ENCODE measurements at places on chromosomes 1 and 21.

GRCh38 chr1:207288315-207288714, 33.2 kb upstream of the CD55 start:
- no peak for DNase-seq

DNA sequence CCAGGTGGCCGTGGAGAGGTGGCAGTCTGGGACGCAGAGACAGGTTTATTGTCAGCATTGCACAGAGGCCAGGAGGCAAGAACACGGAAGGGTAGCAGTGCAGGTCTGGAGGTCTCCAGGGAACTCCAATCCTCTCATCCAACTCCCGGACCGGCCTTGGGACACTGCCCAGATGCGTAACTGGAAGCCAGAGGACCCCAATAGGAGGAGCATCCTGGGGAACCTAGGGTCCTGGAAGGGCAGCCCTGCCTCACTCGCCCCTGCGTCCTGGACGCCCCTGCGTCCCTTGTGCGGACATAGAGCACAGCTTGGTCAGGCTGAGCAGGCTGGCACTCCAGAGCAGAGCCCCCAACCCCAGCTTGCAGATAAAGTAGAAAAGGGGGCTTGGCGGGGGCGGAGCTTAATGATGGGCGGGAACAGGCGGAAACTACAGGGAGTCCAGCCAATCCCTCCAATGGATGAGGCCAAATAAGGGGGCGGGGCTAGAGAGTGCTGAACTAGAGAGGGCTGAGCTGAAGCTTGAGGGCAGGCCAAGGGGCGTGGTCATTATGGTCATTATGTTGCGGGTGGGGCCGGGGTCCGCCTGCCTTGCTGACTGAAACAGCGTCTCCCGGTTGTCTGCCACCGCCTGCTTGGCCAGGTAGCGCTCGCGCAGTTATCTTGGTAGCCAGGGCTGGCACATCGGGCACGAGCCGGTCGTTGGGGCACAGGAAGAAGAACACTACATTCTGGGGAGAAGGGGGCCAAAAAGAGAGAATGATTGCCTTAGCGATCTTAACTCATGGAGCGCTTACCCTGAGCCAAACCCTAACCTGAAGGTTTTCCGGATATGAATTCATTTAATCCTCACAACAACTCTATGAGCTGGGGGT, 3.7 kb upstream of the ARHGEF19 start:
- DNase-seq: peak; percentile 92

GRCh38 chr1:113935970-113936369, 6.8 kb downstream of the HIPK1 start:
- DNase-seq: no peak

GRCh38 chr1:238474263-238474662, 583.5 kb upstream of the ZP4 start:
- DNase-seq: no peak

GRCh38 chr21:41598561-41599431, 90.8 kb upstream of the TMPRSS2 start:
- no peak for DNase-seq

DNA sequence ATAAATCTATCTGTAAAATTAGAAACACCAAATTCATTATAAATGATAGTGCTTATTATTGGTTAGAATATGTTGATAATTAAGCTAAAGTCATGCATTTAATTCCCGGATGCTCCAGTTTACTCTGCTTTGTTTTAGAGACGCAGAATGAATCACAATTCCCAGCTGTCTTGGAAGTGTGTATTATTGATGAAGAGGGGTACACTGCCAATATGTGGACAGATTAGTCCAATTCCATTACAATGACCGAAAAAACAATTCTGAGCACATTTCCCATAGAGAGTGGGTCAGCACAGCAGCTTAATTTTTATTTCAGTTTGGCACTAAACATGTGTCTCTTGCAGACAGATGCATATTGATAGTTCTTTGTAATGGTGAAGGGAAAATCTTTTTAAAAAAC, 146.7 kb downstream of the KCNT2 start:
- DNase-seq: no peak

DNA sequence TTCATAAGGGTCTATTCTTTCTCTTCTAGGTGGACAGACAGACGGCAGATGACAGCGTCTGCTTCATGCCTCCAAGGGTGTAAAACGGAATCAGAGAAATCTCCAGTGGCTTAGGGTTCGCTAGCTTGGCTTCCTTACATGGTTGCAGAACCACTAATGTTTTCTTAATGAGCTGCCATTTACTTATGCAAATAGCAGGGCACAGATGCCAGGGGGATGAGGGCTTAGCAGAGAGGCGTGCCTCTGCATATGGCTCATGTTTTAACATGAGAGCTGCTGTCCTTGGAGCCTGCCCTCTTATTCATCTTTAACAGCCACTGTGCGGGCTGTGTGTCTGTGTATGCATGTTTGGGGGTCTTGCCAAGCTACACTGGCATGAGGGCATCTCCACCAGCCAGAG, 119.6 kb downstream of the IER5 start:
- DNase-seq: no peak

GRCh38 chr1:231666937-231667608, 40.5 kb downstream of the DISC1 start:
- no peak for DNase-seq

DNA sequence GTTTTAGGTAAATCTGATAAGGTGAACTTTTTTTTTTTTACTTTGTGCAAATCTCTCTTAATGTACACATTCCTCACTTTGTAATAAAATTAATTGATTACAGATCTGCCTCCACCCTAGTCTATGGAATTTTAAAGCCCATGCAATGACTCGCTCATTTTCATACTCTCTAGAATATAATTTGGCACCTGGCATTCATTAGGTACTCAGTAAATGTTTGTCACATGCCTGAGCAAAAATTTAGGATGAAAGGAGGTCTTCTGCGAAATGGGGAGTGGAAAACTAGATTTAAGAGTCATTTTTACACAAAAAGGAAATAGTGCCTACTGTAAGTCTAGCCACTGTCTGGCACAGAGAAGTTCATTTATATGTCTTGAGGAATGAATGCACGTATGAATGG, 350.1 kb downstream of the DPYD start:
- no peak for DNase-seq

- no peak for DNase-seq
These were observed 37.9 kb downstream of the ACOT7 start for GRCh38 chr1:6355621-6356020.

GRCh38 chr21:45279446-45280177, 8.1 kb downstream of the POFUT2 start:
- DNase-seq: no peak

DNA sequence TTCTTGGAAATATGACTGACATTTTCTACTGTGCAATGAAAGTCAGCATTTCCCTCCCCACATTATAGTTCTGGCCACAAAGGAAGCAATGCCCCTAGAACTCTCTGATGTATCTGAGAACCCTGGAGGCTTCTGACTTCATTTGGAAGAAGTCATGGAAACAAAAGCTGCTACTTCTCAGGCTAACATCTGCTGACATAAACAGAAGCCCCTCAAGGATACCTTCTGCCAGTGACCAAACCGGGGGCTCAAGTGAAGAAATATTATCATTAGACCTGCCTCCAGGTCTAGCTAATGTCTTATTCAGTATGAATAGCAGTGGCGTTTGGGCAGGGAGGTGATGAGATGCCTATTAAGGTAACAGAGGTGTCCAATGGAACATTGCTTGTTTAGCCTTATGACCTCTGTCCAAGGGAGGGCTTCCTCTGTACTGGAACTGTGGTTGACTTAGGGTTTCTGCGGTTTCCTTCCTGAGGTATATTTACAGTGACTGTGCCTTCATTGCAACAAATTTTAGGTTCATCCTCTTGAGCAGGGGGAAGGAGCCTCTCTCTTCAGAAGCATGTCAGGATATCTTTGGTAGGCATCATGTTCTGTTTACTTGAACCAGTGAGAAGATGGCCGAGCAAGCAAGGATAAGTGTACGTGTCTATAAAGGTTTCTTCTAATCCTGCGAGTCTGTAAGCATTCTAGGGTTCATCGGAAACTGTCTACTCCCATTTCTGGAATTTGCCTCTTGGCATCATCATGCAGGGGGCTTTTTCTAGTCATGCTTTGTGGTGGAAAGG, 161.7 kb downstream of the PBX1 start:
- DNase-seq: no peak

DNA sequence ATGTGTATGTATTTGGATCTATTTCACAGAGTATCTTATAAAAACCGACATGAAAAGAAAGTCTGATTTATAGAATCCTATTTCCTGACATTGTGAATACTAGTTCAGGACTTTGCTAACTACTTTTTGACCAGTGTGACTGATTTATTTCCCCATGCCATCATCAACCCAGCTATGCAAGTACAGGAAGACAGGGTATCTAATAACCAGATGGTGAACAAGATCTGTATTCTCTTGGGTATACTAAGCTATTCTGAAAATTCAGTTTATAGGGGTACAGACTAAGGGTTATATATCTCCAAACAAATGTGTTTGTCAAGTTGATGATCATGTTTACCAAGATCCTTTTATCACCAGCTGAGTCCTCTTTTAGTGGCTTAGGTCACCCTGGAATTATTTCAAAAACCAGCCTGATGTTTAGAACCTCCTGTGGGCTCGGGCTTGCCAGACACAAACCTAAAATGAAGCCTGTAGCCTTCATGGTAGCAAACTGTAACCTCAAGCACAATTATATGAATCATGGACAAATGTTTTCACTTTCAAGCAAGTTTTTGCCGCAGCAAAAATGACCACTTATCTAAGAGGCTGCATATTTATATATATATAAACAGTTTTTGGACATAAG, 185.1 kb downstream of the FGGY start:
- no peak for DNase-seq

DNA sequence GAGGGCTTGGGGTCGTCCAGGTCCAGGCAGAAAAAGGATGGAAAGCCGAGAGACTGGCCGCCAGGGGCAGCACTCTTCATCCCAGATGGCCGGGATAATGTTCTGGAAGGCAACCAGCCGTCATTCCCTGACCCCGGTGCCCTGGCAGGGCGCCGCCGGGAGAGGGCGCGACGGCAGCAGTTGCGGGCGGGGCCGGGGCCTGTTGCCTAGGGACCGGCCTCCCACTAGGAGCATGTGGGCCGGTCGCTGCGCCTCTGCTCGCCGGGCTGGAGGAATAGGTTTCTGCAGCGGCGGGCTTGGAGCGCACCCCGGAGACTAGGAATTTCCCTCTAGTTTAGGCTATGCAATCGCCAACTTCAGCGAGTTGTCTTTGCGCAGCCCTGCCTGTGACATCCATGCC, 11.0 kb downstream of the DMRTB1 start:
- DNase-seq: no peak

GRCh38 chr1:240455228-240455821, 156.6 kb downstream of the GREM2 start:
- no peak for DNase-seq

GRCh38 chr1:212453156-212453857, 20.6 kb downstream of the NENF start:
- no peak for DNase-seq

GRCh38 chr1:183100361-183100974, 77.2 kb downstream of the LAMC1 start:
- no peak for DNase-seq

- no peak for DNase-seq
These were observed 21.9 kb upstream of the ERO1B start for GRCh38 chr1:236303675-236304074.

- peak; percentile 17 for DNase-seq
These were observed 17.3 kb downstream of the CA6 start for GRCh38 chr1:8962812-8963530.

GRCh38 chr1:84944767-84945486, 51.9 kb upstream of the LPAR3 start:
- DNase-seq: peak; percentile 87

- no peak for DNase-seq
These were observed 425.3 kb downstream of the USP25 start for GRCh38 chr21:16154951-16155635.

DNA sequence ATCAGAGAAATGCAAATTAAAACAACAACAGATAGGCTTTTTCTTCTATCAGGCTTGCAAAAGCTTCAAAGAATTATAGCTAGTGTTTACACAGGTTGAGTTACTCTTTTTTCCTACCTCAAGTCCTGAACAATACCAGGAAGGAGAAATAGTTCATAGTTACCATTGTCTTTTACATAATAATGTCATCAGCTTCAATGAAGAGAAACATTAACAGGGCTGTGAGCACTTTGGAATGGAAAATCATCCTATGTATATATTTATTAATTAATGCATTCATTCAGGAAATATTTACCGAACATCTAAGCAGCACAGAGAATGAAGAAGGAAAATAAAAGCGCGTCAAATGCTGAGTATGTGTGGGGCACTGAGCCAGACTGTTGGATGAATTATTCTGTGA, 197.3 kb downstream of the ZBTB18 start:
- no peak for DNase-seq

DNA sequence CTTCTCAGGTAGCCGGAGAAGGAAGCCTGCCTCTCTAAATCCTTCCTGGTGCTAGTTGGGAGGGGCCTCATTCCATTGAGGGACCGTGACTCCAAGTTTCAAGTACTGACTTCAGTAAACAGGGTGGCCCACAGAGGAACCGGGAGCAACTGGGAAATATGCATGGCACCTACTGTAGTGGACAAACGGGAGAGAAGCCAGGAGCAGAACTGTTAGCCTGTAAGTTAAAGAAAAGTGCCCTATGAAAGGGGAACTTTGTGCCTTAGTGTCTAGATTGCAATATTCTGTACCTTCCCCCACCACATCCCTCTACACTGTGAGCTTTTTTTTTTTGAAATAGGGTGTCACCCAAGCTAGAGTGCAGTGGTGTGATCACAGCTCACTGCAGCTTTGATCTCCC, 33.2 kb upstream of the KANK4 start:
- no peak for DNase-seq

DNA sequence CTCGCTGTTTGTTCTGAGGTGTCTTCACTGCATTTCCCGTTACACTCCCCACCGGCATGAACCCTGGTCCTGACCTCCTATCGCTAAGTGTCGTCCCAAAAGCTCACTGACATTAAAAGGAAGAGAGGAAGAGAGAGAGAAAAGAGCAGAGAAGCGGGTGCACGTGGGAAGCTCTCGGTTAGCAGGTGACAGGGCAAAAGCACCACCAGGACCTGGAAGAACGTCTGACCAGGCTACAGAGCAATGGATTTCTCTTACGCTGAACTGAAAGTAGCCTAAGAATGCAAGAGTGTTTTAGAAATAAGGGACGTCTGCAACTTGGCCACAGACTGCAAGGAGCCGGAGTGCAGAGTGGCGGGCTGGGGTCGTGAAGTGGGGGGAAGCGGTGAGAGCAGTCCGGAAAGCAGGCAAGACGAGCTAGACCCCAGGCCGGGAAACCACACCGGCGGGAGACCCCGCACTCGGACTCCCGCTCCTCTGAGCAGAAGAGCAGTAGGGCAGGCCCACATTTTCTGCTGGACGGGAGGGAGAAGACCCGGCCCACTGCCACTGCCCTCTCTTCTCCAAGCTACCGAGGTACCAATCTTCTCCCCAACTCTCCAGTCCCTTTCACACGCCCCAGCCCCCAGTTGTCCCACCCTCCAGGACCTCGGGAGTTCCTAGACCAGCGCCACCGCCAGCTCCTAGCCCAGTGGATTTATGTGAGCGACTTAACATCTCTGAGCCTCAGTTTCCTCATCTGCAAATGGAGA, 8.3 kb upstream of the MPZL1 start:
- DNase-seq: no peak

DNA sequence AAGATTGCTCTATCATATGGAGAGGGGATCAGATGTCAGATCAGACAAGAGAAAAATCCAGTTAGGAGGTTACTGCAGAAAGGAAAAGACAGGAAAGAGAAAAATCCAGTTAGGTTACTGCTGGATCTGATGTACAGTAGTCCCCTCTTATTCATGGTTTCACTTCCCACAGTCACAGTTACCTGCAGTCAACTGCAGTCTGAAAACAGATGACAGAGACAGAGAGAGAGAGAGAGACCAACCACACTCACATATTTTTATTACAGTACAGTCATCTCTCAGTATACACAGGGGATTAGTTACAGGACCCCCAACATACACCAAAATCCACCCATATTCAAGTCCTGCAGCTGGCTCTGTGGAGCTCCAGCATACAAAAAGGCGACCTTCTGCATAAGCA, 29.3 kb downstream of the NUP133 start:
- DNase-seq: no peak
